ENCODE measurements at places on chromosomes 6 and 20. TPM values are rescaled to one million over a fixed set of nuclear protein-coding genes. Genes with fewer than 3 reads are reported as not detected.

Gene HLA-DPA1
- total RNA-seq: 1.1 TPM

Gene OR12D3
- not detected for total RNA-seq

DNA sequence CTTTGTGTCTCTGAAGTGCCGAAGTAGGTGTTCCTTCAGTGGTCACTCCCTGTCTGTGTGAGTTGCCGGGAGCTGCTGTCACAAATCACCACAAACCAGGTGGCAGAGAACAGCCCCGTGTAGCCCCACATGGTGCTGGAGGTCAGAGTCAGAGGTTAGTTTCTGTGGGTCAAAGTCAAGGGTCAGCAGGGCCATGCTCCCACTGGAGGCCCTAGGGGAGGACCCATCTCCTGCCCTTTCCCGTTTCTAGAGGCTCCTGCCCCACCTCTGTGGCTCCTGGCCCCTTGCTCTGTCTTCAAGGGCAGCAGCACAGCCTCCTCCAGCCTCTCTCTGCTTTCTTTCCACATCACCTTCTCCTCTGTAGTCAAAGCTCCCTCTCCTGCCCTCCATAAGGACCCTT is 264.3 kb downstream of the TAF4 start:
- no peaks in the 10 kb centered on the region for H3K36me3 ChIP-seq
- H3K27ac ChIP-seq: no peak overlapping the region
- no peaks in the 10 kb centered on the region for H3K27me3 ChIP-seq
- no peak for DNase-seq
- no peaks in the 10 kb centered on the region for H3K4me1 ChIP-seq
- no peak overlapping the region for H3K4me3 ChIP-seq

DNA sequence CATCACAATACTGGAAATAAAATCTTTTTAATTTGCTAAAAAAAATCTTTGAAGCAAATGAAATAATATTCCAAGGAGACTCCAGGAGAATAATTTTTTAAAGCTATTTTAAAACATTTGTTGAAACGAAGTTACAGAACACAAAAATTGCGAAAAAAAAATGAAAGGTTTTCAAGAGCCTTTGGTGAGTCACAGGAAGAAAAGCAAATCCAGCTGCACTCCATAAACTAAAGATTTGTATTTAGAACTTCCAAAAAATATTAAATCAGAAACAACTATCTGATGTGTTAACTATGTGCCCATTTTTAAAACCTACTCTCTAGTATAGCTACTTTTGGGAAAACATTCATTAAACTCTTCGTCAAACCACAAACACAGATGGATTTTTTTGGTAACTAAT is 23.6 kb downstream of the PDSS2 start:
- peaks cover 21% of the 10 kb centered on the region for H3K4me1 ChIP-seq
- peak; percentile 6 for DNase-seq
- no peaks in the 10 kb centered on the region for H3K27me3 ChIP-seq
- H3K27ac ChIP-seq: no peak overlapping the region
- no peak overlapping the region for H3K4me3 ChIP-seq
- H3K36me3 ChIP-seq: no peaks in the 10 kb centered on the region

- no peak for DNase-seq
- peaks cover 6% of the 10 kb centered on the region for H3K4me1 ChIP-seq
- H3K27ac ChIP-seq: no peak overlapping the region
- no peaks in the 10 kb centered on the region for H3K36me3 ChIP-seq
These were observed 208.2 kb upstream of the RIN2 start for GRCh38 chr20:19549896-19550295.

DNA sequence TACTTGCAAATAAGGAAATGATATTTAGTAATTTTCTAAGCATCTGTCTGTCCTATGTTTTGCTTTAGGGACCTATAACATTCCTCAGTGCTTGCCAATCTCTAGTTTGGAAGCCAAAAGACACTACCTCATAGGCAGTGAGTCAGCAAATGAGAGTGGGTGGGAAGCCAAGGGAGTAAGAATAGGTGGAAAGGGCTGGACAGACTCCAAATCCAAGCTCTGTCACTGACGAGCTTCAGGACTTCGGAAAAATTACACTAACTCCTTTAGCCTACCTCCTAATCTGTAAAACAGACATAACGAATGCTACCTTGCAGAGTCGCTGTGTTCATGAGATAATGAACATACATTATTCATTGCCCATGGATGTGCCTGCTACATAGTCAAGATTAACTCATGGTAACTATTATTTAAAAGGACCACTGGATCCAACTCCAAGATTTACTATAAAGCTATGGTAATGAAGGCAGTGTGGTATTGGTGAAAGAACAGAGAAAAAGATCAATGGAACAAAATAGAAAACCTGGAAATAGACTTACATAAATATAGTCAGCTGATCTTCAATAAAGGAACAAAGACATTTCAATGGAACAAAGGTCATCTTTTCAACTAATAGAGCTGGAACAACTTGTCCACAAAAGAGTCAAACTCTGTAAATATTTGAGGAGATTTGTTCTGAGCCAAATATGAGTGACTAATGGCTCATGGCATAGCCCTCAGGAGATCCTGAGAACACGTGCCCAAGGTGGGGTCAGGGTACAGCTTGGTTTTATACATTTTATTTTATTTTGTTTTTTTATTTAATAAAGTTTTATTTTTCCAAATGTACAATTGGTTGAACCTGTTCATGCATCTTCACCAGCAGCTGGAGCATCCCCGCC is 64.1 kb downstream of the FAM50B start:
- peaks cover 22% of the 10 kb centered on the region for H3K4me1 ChIP-seq
- no peak for DNase-seq
- H3K27ac ChIP-seq: no peak overlapping the region
- no peaks in the 10 kb centered on the region for H3K27me3 ChIP-seq
- H3K36me3 ChIP-seq: no peaks in the 10 kb centered on the region

Gene LMBRD1
- 14.0 TPM for total RNA-seq

- peak; percentile 54 for DNase-seq
- H3K36me3 ChIP-seq: no peaks in the 10 kb centered on the region
- peak overlapping the region; percentile 99 for H3K4me3 ChIP-seq
- H3K27me3 ChIP-seq: no peaks in the 10 kb centered on the region
- peak overlapping the region; percentile 91 for H3K27ac ChIP-seq
These were observed 3.6 kb downstream of the SOX4 start for GRCh38 chr6:21596949-21597682.

- no peak overlapping the region for H3K4me3 ChIP-seq
- no peak overlapping the region for H3K27ac ChIP-seq
- no peak for DNase-seq
- no peaks in the 10 kb centered on the region for H3K36me3 ChIP-seq
- no peaks in the 10 kb centered on the region for H3K4me1 ChIP-seq
These were observed 601.7 kb upstream of the GJE1 start for GRCh38 chr6:141531040-141531439.

- no peaks in the 10 kb centered on the region for H3K27me3 ChIP-seq
- no peak for DNase-seq
- H3K4me3 ChIP-seq: no peak overlapping the region
- no peak overlapping the region for H3K27ac ChIP-seq
- H3K4me1 ChIP-seq: no peaks in the 10 kb centered on the region
These were observed 105.3 kb downstream of the FOXF2 start for GRCh38 chr6:1494671-1495070.

GRCh38 chr6:154675602-154676088 is 57.6 kb upstream of the SCAF8 start:
- H3K4me3 ChIP-seq: no peak overlapping the region
- peaks cover 2% of the 10 kb centered on the region for H3K27me3 ChIP-seq
- DNase-seq: peak; percentile 94
- no peak overlapping the region for H3K27ac ChIP-seq
- H3K4me1 ChIP-seq: no peaks in the 10 kb centered on the region

DNA sequence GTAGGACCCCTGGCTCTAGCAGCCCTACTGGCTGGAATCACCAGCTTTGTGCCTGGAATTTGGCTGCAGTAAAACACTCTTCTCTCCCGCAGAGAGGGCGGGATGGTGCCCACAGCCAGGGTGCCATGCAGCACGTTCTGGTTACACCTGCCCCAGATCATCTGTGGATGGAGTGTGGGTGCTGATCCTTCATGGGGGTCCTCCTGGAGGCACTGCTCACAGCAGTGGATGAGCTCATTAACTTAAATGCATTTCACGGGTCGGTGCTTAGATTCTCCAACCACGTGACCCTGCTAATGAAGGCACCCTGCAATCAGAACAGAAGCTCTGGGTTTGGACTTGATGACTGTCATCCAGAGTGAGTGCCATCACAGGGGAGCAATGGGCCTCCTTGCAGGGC is 138.6 kb upstream of the AFDN start:
- peaks cover 22% of the 10 kb centered on the region for H3K4me1 ChIP-seq
- no peak for DNase-seq
- H3K27ac ChIP-seq: no peak overlapping the region
- H3K4me3 ChIP-seq: no peak overlapping the region
- no peaks in the 10 kb centered on the region for H3K27me3 ChIP-seq

- H3K27ac ChIP-seq: no peak overlapping the region
- H3K4me3 ChIP-seq: no peak overlapping the region
- DNase-seq: peak; percentile 40
- no peaks in the 10 kb centered on the region for H3K36me3 ChIP-seq
These were observed 172.9 kb downstream of the LAMA2 start for GRCh38 chr6:129055796-129056195.

GRCh38 chr20:18702736-18703135 is 110.8 kb upstream of the SCP2D1 start:
- no peak overlapping the region for H3K4me3 ChIP-seq
- DNase-seq: no peak
- no peaks in the 10 kb centered on the region for H3K4me1 ChIP-seq

DNA sequence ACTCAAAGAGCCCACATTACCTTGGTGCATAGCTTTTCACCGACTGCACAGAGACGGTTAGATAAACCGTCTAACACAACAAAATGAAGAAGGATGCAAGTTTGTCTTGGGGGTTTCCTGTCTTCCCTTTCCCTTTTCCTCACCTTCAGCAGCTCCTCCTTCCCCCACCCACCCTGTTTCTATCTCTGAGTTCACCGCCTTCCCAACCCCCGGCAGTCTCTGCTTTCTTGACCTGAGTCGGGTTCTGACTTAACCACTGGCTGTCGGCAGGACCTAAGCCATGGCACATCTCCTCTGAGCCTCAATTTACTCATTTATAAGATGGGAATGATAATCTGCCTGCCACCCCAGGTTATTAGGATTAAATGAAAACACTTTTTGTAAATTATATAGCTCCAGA is 25.8 kb upstream of the CNKSR3 start:
- no peak overlapping the region for H3K27ac ChIP-seq
- no peak overlapping the region for H3K4me3 ChIP-seq
- H3K4me1 ChIP-seq: no peaks in the 10 kb centered on the region
- H3K36me3 ChIP-seq: no peaks in the 10 kb centered on the region

Gene AGER
- 5.0 TPM for total RNA-seq

Gene TBC1D22B
- 12.8 TPM for total RNA-seq

GRCh38 chr6:150373260-150373701 is 4.5 kb downstream of the IYD start:
- H3K4me3 ChIP-seq: no peak overlapping the region
- H3K27ac ChIP-seq: no peak overlapping the region
- H3K36me3 ChIP-seq: no peaks in the 10 kb centered on the region
- H3K27me3 ChIP-seq: peaks cover 86% of the 10 kb centered on the region
- H3K4me1 ChIP-seq: no peaks in the 10 kb centered on the region

- no peaks in the 10 kb centered on the region for H3K36me3 ChIP-seq
- peaks cover 9% of the 10 kb centered on the region for H3K27me3 ChIP-seq
- DNase-seq: no peak
- no peak overlapping the region for H3K27ac ChIP-seq
These were observed 35.6 kb upstream of the PRELID3B start for GRCh38 chr20:59078231-59078630.

DNA sequence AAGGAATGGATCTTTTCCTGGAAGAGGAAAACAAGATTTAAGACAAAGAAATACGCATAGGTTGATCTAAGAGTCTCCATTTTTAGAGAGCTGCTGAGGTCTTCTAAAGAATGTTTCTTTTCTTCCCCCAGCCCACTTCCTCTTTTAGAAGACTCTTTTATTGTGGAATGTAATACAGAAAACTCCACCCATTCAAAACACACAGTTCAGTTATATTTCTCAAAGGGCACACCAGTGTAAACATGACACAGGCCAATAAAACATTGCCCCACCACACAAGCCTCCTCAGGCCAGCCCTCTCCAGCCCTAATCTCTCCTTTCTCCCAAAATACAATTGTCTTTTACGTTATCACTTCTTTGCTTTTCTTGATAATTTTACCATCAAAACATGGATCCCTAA is 42.8 kb downstream of the SLC35B3 start:
- H3K27ac ChIP-seq: no peak overlapping the region
- H3K27me3 ChIP-seq: no peaks in the 10 kb centered on the region
- H3K4me1 ChIP-seq: no peaks in the 10 kb centered on the region
- no peak for DNase-seq
- H3K4me3 ChIP-seq: no peak overlapping the region
- H3K36me3 ChIP-seq: no peaks in the 10 kb centered on the region

Gene RHAG
- total RNA-seq: not detected

Gene SPATS1
- 0.63 TPM for total RNA-seq

Gene SCAF8
- total RNA-seq: 28.0 TPM
